ENCODE measurements at places on chromosomes 7 and 10.

DNA sequence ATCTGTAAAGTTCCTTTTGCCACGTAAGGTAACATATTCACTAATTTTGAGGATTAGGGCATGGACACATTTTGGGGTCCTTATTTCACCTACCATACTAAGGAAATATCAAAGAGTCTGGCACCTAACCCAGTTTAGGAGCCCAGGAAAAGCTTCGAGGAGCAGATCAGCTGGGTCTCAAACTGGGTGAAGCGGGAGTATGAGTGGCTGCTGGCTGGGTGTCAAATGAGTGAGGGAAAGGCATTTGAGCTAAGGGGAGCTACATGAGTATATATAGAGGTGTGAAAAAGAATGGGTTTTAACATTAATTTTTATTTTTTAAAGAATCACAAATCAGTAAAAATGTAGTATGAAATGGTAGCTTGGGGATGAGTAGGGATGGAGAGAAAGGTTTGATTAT lies 71.3 kb downstream of the MCU start:
- no peak for DNase-seq

DNA sequence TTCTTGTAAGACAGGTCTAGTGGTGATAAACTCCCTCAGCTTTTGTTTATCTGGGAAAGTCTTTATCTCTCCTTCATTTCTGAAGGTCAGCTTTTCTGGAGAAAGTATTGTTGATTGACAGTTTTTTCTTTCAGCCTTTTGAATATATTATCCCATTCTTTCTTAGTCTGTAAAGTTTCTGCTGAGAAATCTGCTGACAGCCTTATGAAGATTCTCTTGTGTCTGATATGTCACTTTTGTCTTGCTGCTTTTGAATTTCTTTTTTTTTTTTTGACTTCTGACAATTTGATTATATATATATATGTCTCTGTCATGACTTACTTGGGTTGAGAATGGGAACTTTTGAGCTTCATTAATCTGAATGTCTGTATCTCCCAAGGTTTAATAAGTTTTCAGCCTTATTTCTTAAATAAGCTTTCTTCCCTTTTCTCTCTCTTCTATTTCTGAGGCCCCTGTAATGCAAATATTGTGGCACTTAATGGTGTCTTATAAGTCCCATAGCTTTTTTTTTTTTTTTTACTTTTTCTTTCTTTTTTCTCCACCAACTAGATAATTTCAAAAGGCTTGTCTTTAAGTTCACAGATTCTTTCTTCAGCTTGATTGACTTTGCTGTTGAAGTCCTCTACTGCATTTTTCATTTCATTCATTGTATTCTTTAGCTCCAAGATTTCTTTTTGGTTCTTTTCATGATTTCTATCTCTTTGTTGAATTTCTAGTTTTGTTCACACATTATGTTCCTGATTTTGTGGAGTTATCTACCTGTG lies 81.4 kb upstream of the IL6 start:
- DNase-seq, result no peak

DNA sequence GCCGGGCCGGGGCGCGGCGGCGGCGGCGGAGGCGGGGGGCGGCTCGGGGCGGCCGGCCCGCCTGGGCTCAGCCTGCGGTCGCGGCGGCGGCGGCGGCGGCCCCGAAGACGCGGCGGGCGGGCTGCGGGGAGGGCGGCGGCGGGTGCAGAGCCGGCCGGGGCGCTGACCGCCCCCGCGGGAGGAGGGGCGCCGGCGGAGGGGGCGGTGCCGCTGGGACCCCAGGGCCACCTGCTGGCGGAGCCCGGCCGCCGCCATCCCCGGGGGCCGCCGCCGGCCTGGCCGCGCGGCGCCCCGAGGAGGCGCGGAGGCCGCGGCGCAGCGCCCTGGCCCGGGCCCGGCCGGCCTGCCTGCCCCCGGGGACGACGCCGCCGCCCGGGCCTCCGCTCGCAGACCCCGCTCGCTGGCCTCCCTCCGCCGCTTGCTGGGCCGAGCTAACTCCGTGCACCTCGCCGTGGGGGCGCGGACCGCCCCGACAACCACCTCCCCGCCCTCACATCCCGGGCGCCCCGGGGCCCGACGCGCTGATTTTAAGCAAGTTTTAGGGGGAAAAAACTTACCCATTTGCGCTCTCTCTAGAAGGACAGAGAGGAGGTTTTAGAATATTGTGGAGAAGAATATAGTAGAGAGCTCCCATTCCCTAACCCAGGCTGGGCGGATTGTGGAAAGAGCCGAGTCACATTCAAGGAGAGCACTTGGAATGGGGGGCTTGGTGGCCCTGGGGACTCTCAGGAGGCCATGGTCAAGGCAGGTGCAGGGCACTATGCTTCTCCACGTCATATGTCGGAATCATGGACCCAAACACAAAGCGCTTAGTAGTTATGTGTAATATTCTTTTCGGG lies at the start of gene BEND7:
TSS of gene BEND7 (minus strand) at position 140 of the 839 bp plus-strand sequence. CDS start 481 bp downstream, outside the sequence.
- no peak for DNase-seq

- DNase-seq, result peak; percentile 23
Observed at GRCh38 chr7:17185690-17186070, 112.8 kb upstream of the AHR start.

GRCh38 chr10:5147255-5147980 lies 37.5 kb downstream of the AKR1C8 start:
- DNase-seq, result no peak

DNA sequence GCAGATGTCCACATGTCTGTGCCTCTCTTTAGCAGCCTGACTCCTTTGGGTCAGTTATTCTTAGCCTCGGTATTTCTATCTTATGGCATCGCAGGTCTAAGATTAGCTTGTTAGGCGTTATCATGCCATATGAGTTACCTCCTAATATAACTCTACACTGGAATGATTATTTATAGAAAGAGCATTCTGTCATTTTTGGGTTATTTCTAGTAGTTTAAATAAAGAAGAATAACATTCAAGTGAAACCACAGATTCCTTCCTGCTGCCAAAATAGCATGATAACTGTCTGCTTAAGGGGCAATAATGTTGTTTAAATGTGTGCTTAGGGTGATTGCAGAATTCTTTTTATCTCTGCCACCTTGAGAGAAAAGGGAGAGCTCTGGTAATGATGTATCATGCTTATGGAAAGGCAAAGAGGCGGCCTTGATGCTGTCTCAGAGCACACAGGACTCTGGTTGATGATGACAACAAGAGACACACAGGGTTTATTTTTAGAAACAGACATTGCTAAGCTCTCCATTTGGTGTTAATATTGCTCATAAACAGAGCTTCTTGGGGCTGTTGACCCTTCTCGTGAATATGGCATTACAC lies 10.4 kb downstream of the HDAC9 start:
- no peak for DNase-seq

DNA sequence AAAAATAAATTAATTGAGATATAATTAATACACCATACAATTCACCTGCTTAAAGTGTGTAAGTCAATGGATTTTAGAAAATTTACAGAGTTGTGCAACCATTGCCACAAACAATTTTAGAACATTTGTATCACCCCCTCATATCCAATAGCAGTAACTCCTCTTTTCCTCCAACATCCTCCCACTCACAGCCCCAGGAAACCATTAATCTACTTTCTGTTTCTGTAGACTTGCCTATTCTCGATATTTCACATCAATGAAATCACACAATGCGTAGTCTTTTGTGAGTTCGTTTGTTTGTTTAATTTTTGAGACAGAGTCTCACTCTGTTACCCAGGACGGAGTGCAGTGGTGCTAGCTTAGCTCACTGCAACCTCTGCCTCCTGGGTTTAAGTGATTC lies 13.7 kb upstream of the HERC4 start:
- no peak for DNase-seq

GRCh38 chr10:47262606-47263533 lies 37.1 kb upstream of the GDF10 start:
- no peak for DNase-seq

DNA sequence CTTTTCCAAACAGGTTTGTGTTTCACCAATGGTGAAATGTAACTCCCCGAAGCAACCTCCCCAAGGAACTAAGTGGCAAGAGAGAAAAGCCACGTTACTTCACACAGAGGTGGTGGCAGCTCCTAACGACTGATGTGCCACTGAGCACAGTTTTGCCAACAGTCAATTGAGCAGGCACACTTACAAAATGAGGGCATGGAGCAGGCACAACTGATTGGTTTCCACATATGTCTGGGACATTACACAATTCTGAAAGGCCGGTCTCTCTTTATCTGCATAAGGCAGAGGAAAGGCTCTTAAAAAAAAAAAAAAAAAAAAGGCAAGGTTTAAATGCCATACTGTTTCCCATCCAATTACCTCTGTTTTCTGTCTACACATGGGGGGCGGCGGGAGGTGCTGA lies 86.7 kb downstream of the GFRA1 start:
- no peak for DNase-seq

DNA sequence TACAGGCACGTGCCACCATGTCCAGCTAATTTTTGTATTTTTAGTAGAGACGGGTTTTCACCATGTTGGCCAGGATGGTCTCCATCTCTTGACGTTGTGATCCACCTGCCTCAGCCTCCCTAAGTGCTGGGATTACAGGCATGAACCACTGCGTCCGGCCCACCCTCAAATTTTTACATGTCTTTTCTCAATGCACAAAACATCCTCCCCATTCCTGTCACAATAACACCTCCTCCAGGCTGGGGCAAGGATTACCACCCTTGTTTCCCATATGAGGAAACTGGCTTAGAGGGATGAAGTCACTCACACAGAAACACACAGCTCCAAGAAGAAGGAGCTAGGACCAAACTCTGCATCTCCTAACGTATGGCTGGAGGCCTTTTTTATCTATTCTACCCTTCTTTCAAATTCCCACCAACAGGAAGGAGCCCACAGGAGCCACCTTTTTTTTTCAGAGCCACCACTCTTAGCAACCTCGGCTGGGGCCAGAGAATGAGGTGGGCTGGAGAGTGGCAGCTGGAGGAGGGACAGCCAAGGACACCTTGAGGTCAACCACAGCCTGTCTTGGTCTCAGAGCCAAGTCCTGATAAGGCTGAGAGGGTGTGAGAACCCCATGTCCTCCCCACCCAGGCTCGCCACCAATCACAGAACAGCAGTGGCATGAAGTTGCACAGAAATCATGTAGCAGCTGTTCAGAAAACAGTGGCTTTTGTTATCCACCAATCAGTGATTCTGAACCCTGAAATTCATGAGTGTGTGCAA lies 113.1 kb upstream of the PDLIM1 start:
- DNase-seq, result no peak

- DNase-seq, result no peak
Observed at GRCh38 chr10:25651534-25651933, 282.5 kb upstream of the MYO3A start.

DNA sequence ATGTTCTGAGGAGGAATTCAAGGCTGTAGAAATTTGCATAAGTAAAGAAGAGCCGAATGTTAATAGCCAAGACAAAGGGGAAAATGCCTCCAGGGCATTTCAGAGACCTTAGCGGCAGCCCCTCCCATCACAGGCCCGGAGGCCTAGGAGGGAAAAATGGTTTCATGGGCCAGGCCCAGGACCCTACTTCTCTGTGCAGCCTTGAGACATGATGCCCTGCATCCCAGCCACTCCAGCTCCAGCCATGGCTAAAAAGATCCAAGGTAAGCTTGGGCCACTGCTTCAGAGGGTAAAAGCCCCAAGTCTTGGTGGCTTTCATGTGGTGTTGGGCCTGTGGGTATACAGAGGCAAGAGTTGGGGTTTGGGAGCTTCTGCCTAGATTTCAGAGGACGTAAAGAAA lies 225.7 kb downstream of the ARHGAP12 start:
- DNase-seq, result no peak

DNA sequence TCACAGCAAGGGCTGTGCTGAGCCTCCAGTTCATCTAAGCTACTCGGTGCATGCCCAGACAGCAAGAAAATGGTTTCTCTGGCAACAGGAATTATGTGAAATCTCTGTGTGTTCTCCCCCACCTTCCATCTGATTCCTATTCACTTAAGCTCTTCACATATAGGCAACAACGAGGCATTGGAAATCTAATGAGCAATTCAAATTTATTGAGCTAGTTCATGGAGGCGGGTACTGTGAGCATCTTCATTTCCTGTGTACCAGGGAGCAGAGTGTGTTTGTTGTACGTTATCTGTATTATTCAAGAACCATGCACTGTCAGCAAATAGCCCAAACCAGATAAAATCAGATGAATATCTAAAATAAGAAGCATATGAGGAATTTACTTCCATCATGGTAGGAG lies 739.1 kb downstream of the MAGI2 start:
- no peak for DNase-seq

- DNase-seq, result no peak
Observed at GRCh38 chr10:9452056-9452455, 1397.6 kb downstream of the GATA3 start.

- no peak for DNase-seq
Observed at GRCh38 chr10:28571265-28571664, 38.3 kb downstream of the WAC start.

DNA sequence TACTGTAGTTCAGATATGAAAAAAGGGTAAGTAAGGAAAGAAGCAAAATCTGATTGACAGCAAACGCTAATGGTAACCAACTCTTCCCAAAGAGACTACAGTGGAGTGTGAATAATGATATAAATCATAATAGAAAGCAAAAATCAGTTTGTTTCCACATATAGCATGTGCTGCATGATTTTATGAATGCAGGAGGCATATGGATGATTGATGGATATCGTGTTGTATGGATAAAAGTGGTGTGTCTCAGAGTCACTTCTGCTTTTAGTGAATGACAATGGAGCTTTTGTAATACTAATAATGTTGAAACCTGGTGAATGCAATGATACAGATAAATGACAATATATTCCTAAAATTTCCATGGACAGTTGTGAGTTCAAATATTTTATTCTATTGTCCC lies 36.6 kb upstream of the PALS2 start:
- no peak for DNase-seq

DNA sequence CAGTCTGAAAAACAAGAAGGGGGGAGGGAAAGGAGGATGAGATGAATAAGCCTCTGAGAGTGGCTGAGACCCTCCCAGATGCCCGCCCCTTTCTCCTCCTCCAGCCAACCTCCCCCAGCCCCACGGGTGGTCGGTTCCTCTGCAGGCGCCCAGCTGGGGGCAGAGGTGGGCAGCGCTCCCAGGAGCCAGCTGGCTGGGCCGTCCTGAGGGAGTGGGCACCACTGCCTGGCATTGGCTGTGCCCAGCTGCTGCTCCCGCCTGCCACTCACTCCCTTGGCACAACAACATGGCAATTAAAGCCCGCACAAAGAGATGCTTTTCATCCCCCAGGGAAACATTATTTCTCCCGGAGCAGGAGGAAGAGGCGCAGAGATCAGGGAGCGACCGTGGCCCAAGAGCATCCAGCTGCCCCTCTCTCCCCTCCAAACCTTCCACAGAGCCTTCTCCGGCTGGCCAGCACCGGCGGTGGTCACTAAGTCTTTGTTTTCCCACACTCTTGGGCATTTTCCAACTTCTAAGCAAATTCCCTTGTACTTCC lies 107.2 kb downstream of the SPDYE5 start:
- no peak for DNase-seq

- DNase-seq, result no peak
Observed at GRCh38 chr10:89414879-89415821, 782 bp downstream of the IFIT5 start.

- DNase-seq, result no peak
Observed at GRCh38 chr7:7495171-7495570, 40.5 kb downstream of the COL28A1 start.

GRCh38 chr10:61662794-61663259 lies at the start of gene CABCOCO1:
CABCOCO1 (plus strand) TSS chr10:61662929; CDS start chr10:61662973, 44 bp downstream.
- DNase-seq, result peak; percentile 34

GRCh38 chr10:29297678-29298077 lies 8.8 kb downstream of the LYZL1 start:
- DNase-seq, result no peak

- no peak for DNase-seq
Observed at GRCh38 chr7:16504019-16504418, 22.6 kb upstream of the LRRC72 start.

GRCh38 chr7:38907066-38907465 lies 1.9 kb downstream of the VPS41 start:
- DNase-seq, result no peak

- DNase-seq, result no peak
Observed at GRCh38 chr10:113359655-113360054, 193.2 kb upstream of the HABP2 start.

- no peak for DNase-seq
Observed at GRCh38 chr10:49363309-49364031, 32.4 kb downstream of the DRGX start.

All from foreskin keratinocyte (primary cell).